Kidney (tissue), 22 donors: ENCODE measurements at places on chromosomes 16 and 17.

DNA sequence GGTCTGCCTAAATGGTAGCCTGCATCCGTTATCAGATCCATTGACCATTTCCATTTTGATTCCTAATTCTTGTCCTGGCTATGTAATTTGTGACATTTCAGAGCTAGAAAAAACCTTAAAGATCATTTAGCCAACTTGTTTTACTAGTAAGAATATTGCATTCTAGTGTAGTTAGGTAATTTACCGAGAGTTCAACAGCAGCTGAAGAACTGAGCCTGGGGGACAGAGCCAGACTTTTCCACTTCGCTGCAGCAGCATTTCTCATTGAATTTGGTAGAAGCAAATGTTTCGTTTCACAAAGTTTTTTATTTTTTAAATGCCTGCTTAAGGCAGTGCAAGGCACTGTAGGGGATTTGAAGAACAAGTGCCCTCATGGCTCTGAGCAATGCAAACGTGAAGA, 59.2 kb upstream of the MARCHF10 start:
- no peak overlapping the region for H3K4me3 ChIP-seq
- H3K4me1 ChIP-seq, result no peaks in the 10 kb centered on the region
- H3K27me3 ChIP-seq, result no peaks in the 10 kb centered on the region
- no peak overlapping the region for H3K27ac ChIP-seq

GRCh38 chr17:47818002-47818695, 3.4 kb downstream of the OSBPL7 start:
- no peaks in the 10 kb centered on the region for H3K27me3 ChIP-seq
- DNase-seq, result no peak
- H3K36me3 ChIP-seq, result peaks cover 17% of the 10 kb centered on the region

- no peaks in the 10 kb centered on the region for H3K36me3 ChIP-seq
- H3K4me1 ChIP-seq, result no peaks in the 10 kb centered on the region
These were observed 3.9 kb upstream of the KRT15 start for GRCh38 chr17:41522301-41523224.

- H3K27ac ChIP-seq, result no peak overlapping the region
- no peaks in the 10 kb centered on the region for H3K27me3 ChIP-seq
- no peaks in the 10 kb centered on the region for H3K36me3 ChIP-seq
- H3K4me1 ChIP-seq, result no peaks in the 10 kb centered on the region
These were observed 358.6 kb upstream of the ASIC2 start for GRCh38 chr17:33651686-33652085.

DNA sequence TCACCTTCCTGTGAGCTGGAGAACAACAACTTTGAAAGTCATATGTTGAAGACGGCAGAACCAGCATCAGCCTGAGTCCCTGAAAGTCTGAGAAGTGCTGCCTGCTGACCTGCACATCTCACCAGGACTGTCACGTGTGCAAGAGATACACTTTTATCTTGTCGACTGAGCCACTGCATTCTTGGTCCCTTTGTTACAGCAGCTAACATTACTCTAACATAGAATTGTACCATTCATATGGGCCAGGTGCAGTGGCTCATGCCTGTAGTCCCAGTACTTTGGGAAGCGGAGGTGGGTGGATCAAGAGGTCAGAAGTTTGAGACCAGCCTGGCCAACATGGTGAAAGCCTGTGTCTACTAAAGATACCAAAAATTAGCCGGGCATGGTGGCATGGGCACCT, 40.1 kb downstream of the MARCHF10 start:
- H3K36me3 ChIP-seq, result no peaks in the 10 kb centered on the region
- H3K4me3 ChIP-seq, result no peak overlapping the region
- H3K4me1 ChIP-seq, result no peaks in the 10 kb centered on the region
- H3K27ac ChIP-seq, result no peak overlapping the region

- H3K4me1 ChIP-seq, result peaks cover 23% of the 10 kb centered on the region
- peak overlapping the region; percentile 96 for H3K27ac ChIP-seq
- peak; percentile 50 for DNase-seq
- H3K4me3 ChIP-seq, result peak overlapping the region; percentile 80
- H3K27me3 ChIP-seq, result no peaks in the 10 kb centered on the region
- peaks cover 12% of the 10 kb centered on the region for H3K36me3 ChIP-seq
These were observed 17.0 kb downstream of the PRCD start for GRCh38 chr17:76556765-76557367.

DNA sequence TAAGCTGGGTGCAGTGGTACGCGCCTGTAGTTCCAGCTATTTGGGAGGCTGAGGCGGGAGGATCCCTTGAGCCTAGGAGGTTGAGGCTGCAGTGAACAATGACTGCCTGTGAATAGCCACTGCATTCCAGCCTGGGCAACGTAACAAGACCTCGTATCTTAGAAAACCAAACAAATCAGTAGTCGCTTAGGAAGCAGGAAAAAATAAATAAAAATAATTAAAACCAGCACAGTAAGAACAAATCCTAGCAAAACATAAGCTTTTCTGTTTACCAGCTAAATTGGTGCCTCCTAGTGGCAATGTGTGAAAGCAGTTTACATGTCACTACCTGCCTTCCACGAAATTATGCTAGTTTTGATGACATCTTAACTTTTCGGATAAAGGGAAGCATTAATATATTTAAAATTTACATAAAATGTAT, 1.3 kb downstream of the ARMC5 start:
- DNase-seq, result peak; percentile 78
- H3K4me3 ChIP-seq, result peak overlapping the region; percentile 51
- H3K4me1 ChIP-seq, result peaks cover 27% of the 10 kb centered on the region
- H3K27ac ChIP-seq, result peak overlapping the region; percentile 63
- no peaks in the 10 kb centered on the region for H3K27me3 ChIP-seq
- no peaks in the 10 kb centered on the region for H3K36me3 ChIP-seq

- no peak overlapping the region for H3K27ac ChIP-seq
- DNase-seq, result no peak
- no peak overlapping the region for H3K4me3 ChIP-seq
- peaks cover 11% of the 10 kb centered on the region for H3K4me1 ChIP-seq
These were observed 109.9 kb upstream of the TBX2 start for GRCh38 chr17:61289408-61290385.

GRCh38 chr17:79743614-79744013, 12.9 kb downstream of the ENPP7 start:
- peaks cover 4% of the 10 kb centered on the region for H3K27me3 ChIP-seq
- no peak overlapping the region for H3K27ac ChIP-seq
- H3K36me3 ChIP-seq, result no peaks in the 10 kb centered on the region
- H3K4me3 ChIP-seq, result no peak overlapping the region
- no peak for DNase-seq
- H3K4me1 ChIP-seq, result peaks cover 12% of the 10 kb centered on the region

GRCh38 chr16:57995721-57996405, 4.6 kb downstream of the ZNF319 start:
- peaks cover 13% of the 10 kb centered on the region for H3K36me3 ChIP-seq
- H3K27me3 ChIP-seq, result no peaks in the 10 kb centered on the region
- peaks cover 5% of the 10 kb centered on the region for H3K4me1 ChIP-seq
- no peak overlapping the region for H3K27ac ChIP-seq

- H3K4me3 ChIP-seq, result no peak overlapping the region
- H3K27ac ChIP-seq, result no peak overlapping the region
- H3K4me1 ChIP-seq, result no peaks in the 10 kb centered on the region
- DNase-seq, result no peak
These were observed 10.0 kb upstream of the CD300LD start for GRCh38 chr17:74601944-74602572.

DNA sequence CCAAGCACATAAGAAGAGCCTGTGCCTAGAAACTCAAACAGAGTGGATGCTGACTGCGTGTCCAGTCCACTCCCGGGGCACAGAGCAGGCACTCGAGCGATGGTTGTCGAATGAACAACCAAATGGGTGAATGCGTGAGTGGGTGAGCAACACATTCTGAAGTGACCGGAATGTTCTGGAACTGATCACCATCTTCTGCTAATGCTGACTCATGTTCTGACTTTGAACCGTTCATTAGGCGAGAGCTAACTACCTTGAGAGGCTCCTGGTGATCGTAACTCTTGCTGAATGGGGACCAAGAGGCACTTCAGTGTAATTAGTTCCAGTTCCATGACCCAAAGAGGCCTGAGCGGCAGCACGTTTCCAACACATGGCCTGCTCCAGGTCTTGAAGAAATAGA, 37.9 kb downstream of the IRF8 start:
- H3K27ac ChIP-seq, result no peak overlapping the region
- H3K4me1 ChIP-seq, result peaks cover 2% of the 10 kb centered on the region
- H3K36me3 ChIP-seq, result no peaks in the 10 kb centered on the region
- H3K27me3 ChIP-seq, result peaks cover 2% of the 10 kb centered on the region

DNA sequence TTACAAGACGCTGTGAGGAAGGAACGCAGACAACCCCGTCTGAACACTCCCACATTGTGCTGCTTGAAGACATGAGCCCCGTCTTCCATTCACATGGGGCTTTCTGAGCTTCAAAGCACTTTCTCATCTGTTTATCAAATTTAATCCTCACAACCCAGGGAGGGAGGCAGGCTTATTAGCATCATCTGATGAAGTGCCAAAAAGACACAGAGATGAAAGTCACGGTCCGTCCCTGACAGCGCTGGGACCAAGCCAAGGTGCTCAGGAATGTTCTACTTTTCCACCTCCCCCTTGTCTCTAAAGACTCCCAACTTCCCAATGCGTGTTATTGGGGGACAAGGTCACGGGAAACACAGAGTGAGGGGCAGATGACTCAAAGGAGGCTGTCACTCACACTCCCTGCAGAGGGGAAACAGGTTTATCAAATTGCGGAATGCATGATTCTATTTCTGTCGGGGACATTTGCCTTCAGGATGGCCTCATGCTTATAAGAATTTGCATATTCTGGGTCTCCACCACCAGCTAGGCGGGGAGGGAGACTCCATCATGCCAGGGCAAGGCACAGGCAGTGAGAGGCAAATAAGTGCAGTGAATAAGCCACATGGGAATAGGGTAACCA, 10.7 kb downstream of the XYLT1 start:
- H3K4me3 ChIP-seq, result no peak overlapping the region
- H3K4me1 ChIP-seq, result no peaks in the 10 kb centered on the region
- H3K27me3 ChIP-seq, result no peaks in the 10 kb centered on the region
- DNase-seq, result no peak
- H3K36me3 ChIP-seq, result no peaks in the 10 kb centered on the region
- H3K27ac ChIP-seq, result no peak overlapping the region
